ENCODE measurements at places on chromosomes 6 and 20.

GRCh38 chr20:63273635-63274380 is 1.2 kb downstream of the ARFGAP1 start:
- DNase-seq: no peak

- DNase-seq: no peak
These were observed 61.8 kb downstream of the CTNNBL1 start for GRCh38 chr20:37755665-37756064.

GRCh38 chr20:60048634-60049521 is 90.7 kb downstream of the CDH26 start:
- DNase-seq: no peak

DNA sequence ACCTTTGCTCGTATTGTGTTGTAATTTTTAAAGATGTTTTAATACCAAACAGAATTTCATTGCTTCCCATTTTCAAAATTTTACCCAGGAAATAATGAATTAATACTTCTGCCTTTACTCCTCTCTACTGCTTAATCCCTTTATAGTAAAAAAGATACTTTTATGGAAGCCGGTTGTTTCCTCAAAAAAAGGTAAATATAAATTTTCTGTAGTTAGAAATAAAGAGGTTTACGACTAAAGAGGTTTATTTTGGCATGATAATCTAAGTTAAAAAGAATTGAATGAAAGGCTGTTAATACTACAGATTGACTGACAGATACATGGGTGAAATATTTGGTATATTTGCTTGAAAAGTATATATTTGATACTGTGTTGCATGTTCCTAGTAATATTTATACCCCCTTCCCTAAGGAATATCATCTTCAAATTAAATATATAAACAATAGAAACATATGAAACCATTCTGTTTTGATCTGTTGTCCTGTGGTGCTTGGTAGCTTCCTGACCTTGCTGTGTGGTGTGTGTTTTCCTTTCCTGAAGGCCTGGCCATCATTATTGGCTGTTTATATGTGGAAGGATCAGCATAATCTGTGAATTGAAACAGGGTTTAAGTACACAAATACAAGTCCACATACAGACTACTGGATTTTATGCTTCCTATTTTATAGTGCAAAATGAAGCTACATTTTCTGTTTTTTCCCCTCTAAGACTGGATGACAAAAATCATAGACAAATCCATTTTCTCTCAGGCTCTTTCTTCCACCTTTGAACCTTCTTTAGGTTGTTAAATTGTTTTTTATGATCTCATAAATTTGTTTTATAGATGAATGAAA is 2.3 kb downstream of the LIN28B start:
- DNase-seq: no peak

GRCh38 chr6:135397172-135397952 is 100.2 kb downstream of the AHI1 start:
- no peak for DNase-seq

GRCh38 chr20:5835321-5835821 is 85.2 kb downstream of the SHLD1 start:
- DNase-seq: no peak

DNA sequence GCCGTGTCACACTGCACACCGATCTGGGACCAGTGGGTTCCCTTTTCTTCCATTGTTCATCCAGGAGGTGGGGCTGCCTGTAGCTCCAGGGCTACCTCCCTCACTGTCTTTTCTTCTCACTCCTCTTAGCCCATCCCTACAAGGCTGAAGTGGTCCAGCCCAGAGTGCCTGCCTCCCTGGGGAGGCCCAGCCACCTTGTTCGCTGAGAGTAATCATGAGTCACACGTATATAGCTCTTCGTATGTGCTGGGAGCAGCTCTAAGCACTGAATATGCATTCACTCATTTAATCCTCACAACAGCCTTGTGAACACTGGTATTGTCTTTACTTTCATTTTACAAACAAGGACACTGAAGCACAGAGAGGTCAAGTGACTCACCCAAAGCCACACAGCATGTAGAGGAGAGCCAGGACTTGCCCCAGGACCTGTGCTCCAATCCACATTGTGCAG is 14.7 kb upstream of the CCDC167 start:
- no peak for DNase-seq

DNA sequence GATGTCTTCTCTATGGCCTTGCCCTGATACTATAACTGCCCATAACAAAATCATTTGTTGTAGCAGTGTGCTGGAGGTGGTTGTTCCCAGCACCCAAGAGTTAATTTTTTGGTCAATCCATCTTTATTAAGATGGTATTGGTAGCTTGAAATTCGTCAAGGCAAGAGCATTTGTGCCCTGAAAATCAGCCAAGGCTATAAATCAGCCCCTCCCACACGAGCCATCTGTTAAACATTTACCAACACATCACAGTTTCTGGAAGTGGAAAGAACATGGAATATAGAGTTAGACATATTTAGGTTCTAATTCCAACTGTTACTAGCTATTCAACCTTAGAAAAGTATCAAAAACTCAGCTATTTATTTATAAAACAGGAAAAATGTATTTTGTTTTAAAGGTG is 888.4 kb upstream of the GJE1 start:
- no peak for DNase-seq

DNA sequence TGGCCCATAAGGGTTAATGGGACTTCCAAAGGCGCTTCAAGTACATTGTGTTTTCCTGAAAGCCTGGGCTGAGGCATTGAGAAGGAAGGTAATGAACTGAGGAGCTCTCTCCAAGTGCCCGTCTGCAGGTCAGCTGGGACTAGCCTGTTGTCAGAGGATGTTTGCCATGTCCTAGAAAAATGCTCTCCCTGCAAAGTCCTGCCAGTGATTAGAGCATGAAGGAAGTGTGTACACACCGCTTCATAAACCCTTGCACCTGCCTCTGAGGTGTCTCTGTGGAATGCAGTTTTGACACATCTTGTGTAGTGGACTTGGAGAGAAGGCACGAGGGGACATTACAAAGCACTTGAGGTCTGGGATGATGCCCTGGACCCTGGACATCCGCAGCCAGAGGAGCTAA is 506.7 kb downstream of the KIF16B start:
- DNase-seq: no peak

GRCh38 chr20:59816146-59816738 is 117.2 kb downstream of the SYCP2 start:
- no peak for DNase-seq

DNA sequence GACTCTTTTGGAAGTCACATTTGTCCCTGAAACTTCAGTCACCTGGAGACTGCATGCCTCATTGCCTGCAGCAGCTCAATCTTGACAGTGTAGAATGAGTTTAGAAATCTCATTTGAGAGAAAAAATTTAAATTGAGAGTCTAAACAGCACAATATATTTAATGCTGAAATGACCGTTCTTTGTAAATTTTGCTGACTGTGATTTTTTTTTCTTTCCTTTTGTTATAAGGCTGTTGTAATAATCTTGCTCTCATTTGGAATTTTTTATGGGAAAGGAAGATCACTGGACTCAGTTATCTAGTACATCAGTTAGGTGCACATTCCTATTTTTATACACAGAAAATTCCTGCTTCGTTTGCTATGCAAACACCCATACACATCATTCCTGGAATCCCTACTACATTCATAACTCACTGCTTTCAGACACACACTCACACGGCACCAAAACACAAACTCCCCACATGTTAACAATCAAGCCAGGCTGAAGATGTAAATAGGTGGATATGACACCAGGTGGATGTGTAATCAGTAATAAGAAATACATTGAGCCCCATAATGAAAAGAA is 43.8 kb downstream of the PTCHD4 start:
- no peak for DNase-seq

GRCh38 chr6:31877651-31878161 is 1.1 kb downstream of the SLC44A4 start:
- DNase-seq: no peak

DNA sequence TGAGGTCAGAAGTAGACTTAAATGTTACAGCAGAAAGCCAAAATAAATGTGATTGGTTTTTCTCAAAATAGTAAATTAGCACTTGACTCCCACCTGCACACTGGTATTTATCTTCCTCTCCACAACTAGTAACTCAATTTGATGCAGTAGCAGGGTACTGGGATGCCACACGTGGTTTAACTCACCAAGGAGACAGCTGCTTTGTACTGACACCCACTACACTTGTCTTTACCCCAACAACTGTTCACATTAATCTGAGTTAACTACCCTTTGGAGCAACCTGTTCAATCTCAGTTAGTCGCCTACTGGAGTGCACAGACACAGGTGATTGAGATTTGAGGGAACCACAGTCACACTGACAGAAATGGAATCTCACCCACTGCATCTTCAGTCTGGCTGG is 242.1 kb downstream of the PRKN start:
- no peak for DNase-seq

DNA sequence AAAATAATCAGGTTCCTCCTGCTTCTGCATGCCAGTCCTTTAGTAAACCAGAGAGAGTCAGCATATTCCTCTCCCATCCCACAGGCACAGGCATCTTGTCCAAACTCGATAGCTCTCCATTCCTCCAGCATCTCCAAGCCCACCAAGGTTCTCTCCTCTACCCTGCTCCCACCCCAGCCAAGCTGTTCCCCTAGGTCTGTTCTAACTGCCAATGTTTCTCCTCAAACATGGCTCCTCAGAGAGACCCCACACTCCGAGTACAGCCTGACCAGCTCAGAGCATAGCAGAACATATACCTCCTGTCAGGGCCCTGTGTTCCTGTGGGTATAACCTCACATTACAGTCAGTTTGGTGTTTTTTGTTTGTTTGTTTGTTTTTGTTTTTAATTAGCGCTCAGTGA is 177.8 kb downstream of the VEGFA start:
- no peak for DNase-seq

GRCh38 chr20:23086056-23086566 is at the start of gene CD93:
Gene CD93, minus strand, starts transcription at chr20:23086324. Its CDS starts 132 bp downstream, at chr20:23086192.
- no peak for DNase-seq

DNA sequence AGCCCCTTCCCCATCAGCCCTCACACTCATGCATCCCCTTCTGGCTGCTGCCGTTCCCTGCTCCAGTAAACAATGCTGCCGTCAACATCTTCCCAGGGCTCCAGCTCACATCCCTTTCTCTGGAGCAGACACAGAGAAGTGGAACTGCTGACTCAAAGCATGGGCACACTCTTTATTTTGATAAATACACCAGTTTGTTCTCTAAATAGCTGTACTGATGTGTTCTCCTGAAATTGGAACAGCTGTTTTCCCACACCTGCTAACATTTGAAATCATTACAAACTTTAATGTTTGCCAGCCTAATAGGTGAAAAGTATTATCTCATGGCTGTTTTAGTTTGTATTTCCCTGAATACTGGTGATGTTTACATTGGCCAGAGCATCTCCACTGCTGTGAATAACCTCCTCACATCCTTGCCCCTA is 102.1 kb upstream of the NXT1 start:
- no peak for DNase-seq

- no peak for DNase-seq
These were observed 13.8 kb downstream of the CCN5 start for GRCh38 chr20:44728801-44729443.

DNA sequence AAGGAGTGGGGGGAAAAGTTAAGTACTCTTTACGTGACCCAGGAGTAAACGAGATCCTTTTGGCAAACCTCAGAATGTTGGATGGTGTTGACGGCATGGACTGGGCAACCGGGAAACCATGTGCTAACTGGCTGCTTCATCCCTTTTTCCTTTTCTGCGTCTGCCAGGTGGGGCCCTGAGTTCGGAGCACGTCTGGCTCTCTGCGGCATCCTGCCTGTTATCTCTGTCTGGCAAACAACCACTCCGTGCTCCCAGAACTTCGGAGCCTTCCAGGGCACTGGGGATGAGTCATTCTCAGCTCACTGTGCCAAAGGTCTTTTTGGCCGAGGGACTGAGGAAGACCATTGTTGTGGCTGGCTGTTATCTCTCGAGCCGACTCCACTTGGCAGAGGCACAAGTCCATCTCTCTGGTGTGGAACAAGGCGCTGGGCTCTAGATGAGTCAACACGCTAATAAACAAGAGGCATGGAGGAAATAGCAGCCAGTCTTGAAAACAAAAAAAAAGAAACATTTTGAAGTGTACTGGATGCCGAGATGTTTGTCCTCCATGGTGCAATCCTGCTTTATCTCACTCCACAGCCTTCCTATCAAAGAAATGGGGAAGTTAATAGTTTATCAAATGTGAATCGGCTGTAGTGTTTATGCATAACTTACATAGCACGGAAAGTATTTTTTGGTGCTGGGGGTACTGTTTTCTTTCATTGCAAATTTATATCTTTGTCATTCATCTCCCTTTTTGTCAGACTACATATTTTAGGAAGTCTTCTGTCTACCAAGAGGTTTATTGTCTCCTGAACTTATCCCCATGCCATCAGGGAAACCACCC is 64.6 kb upstream of the TXNDC5 start:
- DNase-seq: no peak

DNA sequence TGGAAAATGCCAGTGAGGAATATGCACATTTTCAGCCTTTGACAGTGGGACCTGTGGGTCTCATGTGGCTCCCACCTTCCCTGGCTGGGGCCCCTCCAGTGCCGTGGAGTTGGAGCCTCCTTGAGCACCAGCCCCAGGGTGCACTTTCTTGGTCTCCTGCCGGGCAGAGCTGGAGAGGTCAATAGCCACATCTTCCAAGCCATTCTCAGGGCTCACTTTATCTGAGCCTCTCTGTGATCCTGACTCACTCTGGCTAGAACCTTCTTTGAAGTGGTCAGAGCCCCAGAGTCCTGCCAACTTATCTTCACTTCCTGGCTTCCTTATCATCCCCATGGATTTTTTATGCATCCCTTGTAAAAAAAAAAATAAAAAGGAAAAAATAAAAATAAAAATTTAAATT is 5.7 kb downstream of the VSX1 start:
- no peak for DNase-seq

DNA sequence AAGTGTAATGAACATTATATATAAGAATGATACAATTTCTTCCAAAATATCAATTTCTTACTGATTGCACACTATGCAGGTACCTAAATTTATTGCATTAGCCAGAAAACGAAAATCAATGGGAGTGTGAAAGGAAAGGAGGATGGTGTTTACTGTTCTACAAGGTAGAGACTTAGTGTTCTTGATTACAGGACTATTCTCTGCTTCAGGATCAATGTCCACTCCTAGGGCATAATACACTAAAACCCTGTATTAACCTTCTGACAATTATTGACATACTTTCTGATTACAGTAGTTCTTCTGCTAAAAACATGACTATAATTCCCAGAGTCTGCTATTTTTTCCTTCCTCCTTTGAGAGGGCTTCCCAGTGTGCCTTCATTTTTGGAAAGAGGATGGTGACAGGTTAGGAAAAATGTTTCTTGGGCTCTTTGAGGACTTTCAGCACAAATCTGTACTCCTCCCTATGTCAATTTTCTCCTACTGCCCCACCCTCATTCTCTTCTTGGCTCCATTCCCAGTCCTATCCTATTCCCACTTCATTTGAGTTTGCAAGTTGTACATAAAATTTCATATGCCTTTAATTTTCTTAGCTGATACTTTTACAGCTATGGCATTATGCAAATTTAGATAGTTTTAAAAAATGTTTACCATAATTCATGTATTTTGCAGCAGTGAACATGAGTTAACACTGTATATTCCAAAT is 278.9 kb downstream of the CENPW start:
- no peak for DNase-seq

- DNase-seq: no peak
These were observed 49.4 kb downstream of the SNRNP48 start for GRCh38 chr6:7639427-7639826.

GRCh38 chr6:34414999-34415858 is 10.6 kb downstream of the RPS10 start:
- peak; percentile 39 for DNase-seq

Data from GM12864 (cell line).